ENCODE measurements at places on chromosomes 5 and 9. TPM values are rescaled to one million over a fixed set of nuclear protein-coding genes. Genes with fewer than 3 reads are reported as not detected.

DNA sequence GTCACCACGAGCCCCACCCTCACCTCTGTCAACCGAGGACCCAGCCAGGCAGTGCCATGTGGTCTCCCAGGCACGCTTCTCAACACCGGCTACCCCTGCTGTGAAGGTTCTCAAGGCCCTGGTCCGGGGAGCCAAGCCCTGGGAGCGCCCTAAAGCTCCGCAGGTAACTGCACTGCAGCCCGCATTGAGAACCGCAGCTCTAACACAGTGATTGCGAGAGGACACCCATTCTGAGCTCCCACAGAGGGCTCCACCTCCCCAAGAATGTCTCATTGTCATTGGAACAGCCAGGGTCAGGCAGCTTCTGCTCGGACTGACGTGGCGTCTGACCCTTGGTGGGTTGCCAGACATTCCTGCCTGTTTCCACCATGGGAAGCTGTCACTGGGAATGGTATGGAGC is 88.3 kb downstream of the ANKRD33B start:
- DNase-seq: no peak

DNA sequence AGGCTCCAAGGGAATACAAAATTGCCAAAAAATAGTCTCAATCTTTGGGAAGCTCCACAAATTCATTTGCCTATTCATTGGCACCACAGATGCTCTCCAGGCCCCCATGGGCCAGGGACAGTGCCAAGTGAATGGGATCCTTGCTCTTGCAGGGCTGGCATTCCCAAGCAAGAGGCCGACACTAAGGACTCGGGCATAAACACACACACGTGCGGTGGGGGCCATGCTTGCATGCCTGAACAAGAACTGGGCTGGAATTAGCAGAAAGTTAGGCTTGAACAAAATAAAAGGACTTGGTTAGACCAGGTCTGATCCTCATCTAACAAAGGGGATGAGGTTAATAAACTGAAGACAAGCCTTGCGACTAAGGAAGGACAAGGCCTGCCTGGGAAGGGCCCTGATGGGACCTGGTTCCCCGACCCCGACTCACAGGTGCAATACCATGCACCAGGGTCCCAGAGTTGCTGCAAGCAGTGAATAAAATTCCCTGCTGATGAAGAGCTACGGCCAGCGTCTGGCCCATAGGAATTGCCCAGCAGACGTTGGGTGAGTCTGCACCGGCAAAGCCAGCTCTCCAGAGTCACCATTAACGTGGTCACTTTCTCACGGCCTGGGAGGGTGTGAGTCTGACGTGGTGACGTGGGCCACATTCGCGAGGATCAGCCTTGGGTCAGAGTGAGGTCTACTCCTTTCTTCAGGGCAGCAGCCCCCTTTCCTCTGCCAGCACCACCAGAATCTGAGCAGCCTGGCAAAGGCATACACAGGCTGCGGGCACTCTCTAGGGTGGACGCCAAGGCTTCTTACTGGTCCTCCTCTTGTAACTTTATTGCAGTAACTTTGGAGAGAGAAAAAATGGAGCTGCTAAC is 77.4 kb upstream of the FCN1 start:
- peak; percentile 0 for DNase-seq

DNA sequence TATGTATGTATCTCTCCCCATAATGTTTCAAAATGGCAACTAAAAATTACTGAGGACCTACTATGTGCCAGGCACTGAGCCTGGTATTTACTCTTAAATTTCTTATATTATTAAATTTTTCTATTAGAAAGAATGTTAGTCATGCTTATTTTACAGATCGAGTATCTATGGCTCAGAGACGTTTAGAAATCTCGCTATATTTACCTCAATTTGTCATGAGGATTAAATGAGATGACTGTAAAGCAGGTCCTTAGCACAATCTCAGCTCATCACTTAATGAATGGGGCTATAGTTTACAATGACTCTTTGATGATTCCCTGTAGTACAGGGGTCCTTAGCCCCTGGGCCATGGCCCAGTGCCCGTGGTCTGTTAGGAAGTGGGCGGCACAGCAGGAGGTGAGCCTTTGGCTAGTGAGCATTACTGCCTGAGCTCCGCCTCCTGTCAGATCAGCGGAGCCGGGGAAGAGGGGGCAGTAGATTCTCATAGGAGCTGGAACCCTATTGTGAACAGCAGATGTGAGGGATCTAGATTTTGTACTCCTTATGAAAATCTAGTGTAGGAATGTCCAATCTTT is 15.5 kb downstream of the ENC1 start:
- DNase-seq: no peak

The SGTB gene
- 1.7 TPM for polyA plus RNA-seq

DNA sequence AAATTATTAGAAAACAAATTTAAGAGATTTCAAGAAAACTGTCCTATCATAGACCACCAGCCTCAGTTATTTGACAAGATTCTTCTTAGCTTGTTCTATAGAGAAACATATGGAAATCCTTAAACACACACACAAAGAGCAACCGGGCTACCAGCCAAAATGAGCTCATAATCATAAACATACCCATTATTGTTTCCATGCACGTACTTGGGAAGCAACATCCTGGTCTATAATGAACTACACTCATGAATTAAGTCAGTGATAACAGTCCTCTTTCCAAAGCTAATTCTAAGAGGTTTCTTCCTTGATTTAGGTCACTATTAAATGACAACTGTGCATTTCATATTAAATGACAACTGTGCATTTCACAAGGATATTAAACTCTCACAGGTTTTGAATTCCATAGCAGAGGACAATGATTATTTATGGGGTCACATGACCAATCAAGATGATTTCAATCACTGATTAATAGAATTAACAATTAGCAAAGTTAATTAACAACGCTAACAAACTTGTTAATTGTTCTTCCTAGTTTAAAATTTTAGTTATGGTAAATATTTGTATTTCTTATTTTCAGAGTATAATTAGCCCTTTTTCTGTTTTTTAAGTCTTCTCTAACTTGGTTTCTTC is 77.0 kb downstream of the OXCT1 start:
- no peak for DNase-seq

DNA sequence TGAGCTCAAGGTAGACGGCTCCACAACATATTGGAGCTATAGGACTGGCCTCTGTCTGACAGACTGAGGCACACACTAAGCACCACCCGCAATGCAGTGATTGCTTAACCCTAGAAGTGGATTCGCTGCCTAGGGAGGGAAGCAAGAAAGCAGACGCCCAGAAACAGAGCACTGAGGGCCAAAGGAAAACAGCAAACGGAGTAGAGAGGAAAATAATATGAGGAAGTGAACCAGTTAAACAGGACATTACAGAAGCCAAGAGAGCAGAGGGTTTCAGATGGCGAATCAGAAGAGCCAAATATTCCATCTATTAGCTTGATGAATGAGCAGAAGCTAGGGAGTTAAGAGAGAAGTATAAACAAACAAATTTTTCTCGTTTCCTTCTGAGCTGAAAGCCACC is 139.2 kb upstream of the LHFPL2 start:
- no peak for DNase-seq

DNA sequence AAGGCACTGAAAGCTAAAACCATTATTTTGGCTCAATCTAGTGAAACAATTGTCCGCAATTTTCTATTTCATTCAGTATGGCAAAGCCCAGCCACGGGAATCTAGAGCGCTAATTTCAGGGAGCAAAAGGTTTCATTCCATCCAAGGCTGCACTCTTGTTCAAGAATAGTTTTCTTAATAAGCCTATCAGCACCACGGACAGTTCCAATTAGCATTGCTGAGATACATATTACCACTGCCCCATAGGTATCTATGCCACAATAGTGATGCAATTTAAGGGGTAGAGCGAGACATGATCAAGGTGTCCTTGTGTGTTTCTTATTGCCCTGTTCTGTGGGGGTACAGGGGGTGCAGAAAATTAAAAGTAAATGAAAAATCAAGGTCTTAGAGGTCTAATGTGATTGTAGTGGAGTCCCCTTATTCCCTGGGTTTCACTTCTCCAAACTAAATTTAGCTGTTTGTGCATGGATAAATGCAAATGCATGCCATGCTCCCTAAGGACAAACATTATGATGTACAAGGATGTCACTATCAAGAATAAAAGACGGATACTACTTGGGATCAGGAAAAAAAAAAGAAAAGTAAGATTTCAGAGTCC is 45.5 kb downstream of the SPOCK1 start:
- no peak for DNase-seq

The MARCOL gene
- polyA plus RNA-seq: not detected

The GPX3 gene
- polyA plus RNA-seq: 365 TPM

The WDR31 gene
- 9.3 TPM for polyA plus RNA-seq

All from adrenal gland (tissue), 19 donors.